Naive B cell (primary cell): ENCODE measurements at places on chromosomes 11 and 22.

DNA sequence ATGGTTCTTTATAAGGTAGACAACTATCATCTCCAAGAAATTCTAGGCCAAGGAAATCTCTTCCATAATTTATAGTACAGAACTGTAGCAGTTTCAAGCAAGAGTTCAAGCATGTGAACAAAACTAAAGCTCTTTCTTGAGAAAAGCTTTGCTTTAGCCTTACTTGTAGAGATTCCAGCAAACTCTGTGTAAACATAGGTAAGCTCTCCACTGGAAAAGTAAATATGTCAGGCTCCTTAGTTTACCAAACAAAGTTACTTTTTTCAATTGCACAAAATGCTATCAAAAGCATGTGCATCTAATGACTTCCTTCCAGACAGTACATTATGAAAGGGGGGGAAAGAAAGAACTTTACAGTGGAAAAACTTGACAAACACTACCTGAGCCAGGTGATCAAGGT is 125.0 kb downstream of the SIK3 start:
- peaks cover 60% of the 10 kb centered on the region for H3K4me1 ChIP-seq
- DNase-seq: no peak
- peak overlapping the region; percentile 53 for H3K4me3 ChIP-seq
- no peaks in the 10 kb centered on the region for H3K36me3 ChIP-seq
- peak overlapping the region; percentile 65 for H3K27ac ChIP-seq

DNA sequence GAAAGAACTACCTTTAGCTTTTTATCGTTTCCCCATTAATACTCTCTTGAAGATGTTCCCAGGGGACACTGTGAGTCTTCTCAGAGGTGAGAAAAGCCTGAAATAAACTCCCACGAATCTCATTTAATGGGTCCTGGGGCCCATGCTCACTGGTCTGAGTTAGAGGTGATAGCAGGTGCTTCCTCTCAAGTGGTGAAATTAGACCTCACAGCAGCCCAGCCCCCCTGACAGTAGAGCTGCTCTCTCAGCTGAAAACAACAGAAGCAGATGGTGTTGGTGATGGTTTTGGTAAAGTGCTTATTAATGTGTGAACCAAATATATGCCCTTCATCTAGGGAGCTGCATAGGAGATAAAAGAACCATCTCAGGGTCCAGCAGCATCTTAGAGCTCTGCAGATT is 76.8 kb upstream of the VPREB1 start:
- peak overlapping the region; percentile 77 for H3K4me3 ChIP-seq
- H3K27ac ChIP-seq: peak overlapping the region; percentile 99
- no peaks in the 10 kb centered on the region for H3K36me3 ChIP-seq
- H3K27me3 ChIP-seq: no peaks in the 10 kb centered on the region
- H3K4me1 ChIP-seq: peaks cover 89% of the 10 kb centered on the region

- H3K36me3 ChIP-seq: no peaks in the 10 kb centered on the region
- peak; percentile 78 for DNase-seq
- H3K27ac ChIP-seq: peak overlapping the region; percentile 98
- peak overlapping the region; percentile 67 for H3K4me3 ChIP-seq
- H3K27me3 ChIP-seq: no peaks in the 10 kb centered on the region
These were observed 11.4 kb downstream of the BCL9L start for GRCh38 chr11:118914178-118914918.

GRCh38 chr11:33709466-33709865 is 8.8 kb upstream of the C11orf91 start:
- no peak for DNase-seq
- H3K4me1 ChIP-seq: no peaks in the 10 kb centered on the region
- H3K27ac ChIP-seq: no peak overlapping the region
- H3K36me3 ChIP-seq: peaks cover 11% of the 10 kb centered on the region
- H3K4me3 ChIP-seq: no peak overlapping the region

GRCh38 chr11:116255321-116255953 is 517.4 kb downstream of the BUD13 start:
- no peak overlapping the region for H3K4me3 ChIP-seq
- no peaks in the 10 kb centered on the region for H3K36me3 ChIP-seq
- H3K4me1 ChIP-seq: no peaks in the 10 kb centered on the region
- H3K27ac ChIP-seq: no peak overlapping the region
- DNase-seq: no peak
- H3K27me3 ChIP-seq: no peaks in the 10 kb centered on the region

DNA sequence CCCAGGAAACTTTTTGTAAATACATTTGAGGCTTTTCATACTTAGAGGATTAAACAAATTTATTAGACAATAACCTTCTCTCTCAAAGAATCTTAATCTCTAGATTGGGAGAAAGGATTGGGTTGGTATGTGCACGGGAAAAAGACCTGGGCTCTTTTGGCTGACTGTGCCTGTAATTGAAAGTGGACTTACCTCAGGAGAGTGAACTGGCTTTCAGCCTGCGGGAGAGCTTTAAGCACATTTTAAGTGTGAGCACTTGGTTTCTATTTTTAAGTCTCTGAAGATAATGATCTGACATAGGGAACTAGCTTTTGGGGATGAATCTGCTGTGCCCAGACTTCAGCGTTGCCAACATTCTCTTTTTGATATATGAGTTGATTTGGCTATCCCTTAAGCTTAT is 35.8 kb downstream of the UVRAG start:
- no peaks in the 10 kb centered on the region for H3K27me3 ChIP-seq
- H3K27ac ChIP-seq: peak overlapping the region; percentile 52
- peaks cover 63% of the 10 kb centered on the region for H3K4me1 ChIP-seq

DNA sequence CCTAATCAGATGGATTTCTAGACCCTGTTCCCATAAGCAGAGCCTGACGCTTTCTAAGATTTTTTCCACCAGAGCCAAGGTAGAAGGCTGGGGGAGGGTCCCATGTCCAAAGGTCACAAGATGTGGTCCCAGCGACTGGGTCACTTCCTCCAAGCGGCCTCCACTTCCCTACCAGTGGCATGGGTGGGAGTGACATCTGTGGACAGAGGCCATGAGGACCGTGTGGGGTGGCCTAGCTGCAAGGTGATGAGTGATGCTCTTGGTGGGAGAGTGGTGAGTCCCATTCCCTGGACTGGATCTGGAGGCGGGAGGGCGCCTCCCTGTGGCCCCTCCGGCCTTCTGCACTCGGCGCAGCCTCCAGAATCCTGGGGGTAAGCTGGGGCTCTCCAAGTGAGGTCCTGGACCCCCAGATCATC is 32.4 kb upstream of the PRR5 start:
- peaks cover 6% of the 10 kb centered on the region for H3K36me3 ChIP-seq
- peaks cover 4% of the 10 kb centered on the region for H3K4me1 ChIP-seq
- no peak overlapping the region for H3K27ac ChIP-seq
- no peak for DNase-seq
- H3K4me3 ChIP-seq: peak overlapping the region; percentile 84

DNA sequence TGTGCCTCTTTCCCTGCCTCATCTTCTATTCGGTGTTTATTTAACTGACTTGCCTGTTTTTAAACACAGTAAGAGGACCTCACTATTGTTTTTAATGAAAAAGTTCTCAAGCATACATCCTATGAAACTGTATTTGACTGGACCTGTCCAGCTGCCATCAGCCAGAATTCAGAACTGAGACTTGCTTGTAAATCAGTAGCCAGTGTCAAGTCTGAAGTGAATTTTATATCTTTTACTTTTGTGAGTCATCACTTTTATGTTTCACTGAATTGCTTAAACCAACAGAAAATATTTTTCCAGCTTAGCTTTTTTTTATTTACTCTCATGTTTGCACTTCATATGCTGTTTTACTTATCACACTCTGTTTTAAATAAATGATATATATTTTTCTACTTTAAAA is 88.3 kb downstream of the LUZP2 start:
- no peak overlapping the region for H3K27ac ChIP-seq
- no peaks in the 10 kb centered on the region for H3K4me1 ChIP-seq
- H3K27me3 ChIP-seq: no peaks in the 10 kb centered on the region

DNA sequence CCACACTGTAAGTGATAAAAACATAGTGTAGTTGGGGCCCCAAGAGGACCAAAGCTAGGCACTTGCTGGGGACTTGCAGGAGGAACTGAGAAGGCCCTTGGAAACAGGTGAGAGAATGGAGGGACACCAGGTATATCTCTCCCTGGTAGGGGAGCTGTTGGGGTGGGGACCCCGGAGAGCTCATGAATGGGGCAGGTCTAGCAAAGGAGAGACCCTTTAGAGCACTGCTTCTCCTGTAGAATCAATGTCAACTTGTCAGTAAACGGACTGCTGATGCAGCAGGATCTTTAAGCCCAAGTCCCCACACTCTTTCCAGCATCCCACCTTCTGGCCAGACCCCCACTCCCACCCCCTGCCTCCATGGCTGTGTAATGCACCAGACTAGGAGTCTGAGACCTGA is 109.6 kb upstream of the THY1 start:
- H3K4me3 ChIP-seq: no peak overlapping the region
- no peak for DNase-seq
- H3K27ac ChIP-seq: no peak overlapping the region
- H3K27me3 ChIP-seq: peaks cover 19% of the 10 kb centered on the region
- H3K4me1 ChIP-seq: no peaks in the 10 kb centered on the region

DNA sequence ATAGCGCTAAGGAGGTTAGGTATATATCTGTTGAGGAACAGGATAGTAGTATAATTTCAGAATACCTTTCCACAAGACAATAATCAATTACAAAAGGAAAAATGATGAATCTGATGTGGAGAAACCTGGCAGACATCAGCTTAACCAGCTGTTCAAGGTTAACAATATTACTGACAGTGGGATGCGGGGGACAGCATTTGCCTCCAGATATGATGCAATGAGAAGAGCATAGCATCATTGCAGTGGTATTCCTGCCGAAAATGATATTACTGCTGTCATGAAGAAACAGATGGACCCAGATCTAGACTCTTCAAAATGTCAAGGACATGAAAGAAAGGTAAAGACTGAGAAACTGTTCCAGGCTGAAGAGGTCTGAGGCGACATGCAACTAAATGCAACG is 49.7 kb downstream of the RBFOX2 start:
- no peaks in the 10 kb centered on the region for H3K36me3 ChIP-seq
- H3K4me1 ChIP-seq: no peaks in the 10 kb centered on the region
- H3K4me3 ChIP-seq: no peak overlapping the region
- H3K27ac ChIP-seq: no peak overlapping the region
- H3K27me3 ChIP-seq: peaks cover 52% of the 10 kb centered on the region

- peak overlapping the region; percentile 95 for H3K27ac ChIP-seq
- H3K4me1 ChIP-seq: peaks cover 46% of the 10 kb centered on the region
- no peaks in the 10 kb centered on the region for H3K27me3 ChIP-seq
These were observed 399.1 kb downstream of the LARGE1 start for GRCh38 chr22:33520904-33521780.
